ENCODE measurements at places on chromosomes 1 and 21.
A peak's percentile ranks its signal among the peaks of the same experiment; 100 is the strongest.

DNA sequence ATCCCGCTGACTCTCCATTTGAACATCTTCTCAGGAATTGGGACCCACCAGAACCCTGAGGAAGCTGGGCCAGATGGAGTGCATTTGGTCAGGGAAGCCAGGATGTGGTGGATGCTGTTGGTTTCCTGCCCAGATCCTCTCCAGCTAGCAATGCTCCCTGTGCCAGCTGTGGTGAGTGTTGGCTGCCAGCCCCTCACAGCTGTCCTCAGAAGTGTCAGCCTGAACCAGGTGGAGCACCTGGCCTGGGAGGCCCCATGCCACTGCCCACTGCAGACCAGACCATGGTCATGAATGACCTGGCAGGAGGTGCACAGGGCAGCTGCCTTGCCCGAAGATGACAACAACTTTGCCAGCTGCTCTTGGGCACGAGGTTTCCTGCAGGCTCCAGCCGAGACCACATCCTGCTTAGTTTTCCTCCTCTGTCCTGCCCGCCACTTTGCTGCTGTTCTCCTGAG, 54.4 kb downstream of the PRSS38 start:
- DNase-seq: no peak

DNA sequence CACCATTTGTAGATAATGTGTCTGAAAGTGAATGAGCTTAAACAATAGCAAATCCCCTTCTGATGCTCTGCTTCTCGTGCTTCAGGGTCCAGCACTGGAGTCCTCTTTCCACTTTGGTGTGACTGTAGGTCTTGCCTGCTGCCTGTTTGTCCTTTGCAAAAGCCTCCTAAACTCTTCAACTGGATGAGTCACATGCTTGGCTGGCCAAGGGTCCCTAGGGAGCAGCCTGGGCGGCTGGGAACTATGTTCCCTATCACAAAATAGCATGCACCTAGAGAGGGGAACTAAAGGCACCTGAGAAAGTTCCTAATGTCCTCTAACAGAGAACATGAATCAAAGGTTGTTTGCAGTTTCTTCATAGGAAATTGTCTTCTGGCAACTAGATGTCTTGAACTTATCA, 607.2 kb upstream of the PLXNA2 start:
- no peak for DNase-seq

- no peak for DNase-seq
Measured at GRCh38 chr1:158654086-158654485, 32.4 kb downstream of the SPTA1 start.

DNA sequence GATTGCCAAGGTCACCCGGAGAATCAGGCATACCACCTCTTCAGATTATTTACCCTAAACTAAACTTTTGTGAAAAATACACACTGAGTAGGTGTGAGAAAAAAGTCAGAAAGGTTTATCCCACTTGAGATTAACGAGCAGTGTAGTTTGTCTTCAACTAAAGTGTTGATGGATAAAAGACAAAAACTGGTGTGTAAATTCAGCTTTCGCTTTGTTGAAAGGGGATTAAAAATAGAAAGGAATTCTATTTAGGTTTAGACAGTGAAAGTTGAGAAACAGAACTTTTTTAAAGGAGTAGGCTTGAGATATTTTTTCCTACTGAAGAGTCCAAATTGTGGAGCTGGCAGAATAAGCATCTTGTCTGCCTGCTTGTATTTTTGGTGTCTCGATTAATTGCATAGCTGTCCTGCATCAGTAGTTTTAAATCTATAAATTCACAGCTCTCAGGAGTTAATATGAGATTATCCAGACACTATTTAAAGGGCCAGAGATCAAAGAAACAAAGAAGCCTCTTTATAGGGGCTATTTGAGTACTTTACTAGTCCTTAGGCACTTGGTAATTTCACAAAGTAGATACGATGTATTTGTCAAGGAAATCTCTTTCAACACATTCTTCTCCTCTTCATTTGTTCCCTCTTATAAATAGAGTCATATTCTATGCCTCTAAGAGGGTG, 46.7 kb upstream of the RABGAP1L start:
- DNase-seq: no peak

- DNase-seq: no peak
Measured at GRCh38 chr1:67429528-67430357, 459 bp downstream of the SERBP1 start.

DNA sequence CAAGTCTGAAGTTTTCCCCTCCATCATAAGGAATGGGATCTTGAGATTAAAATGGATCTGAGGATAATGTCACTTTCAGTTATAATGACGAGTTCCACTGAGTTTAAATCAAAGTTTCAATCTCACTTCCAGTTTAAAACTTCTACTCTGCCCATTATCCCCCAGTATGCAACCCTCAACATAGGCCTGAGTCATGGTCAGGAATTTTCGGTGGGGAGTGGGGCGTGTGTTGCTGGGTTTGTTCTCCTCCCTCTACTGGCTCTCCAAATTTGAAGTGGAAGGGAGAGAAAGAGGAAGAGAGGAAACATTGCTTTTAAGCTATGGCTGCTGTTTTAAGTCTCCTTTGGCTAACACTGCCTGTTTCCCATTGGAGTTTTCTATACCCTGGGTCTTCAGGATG, 152.9 kb downstream of the TM2D1 start:
- no peak for DNase-seq

- no peak for DNase-seq
Measured at GRCh38 chr1:100556925-100557605, 19.1 kb downstream of the GPR88 start.

DNA sequence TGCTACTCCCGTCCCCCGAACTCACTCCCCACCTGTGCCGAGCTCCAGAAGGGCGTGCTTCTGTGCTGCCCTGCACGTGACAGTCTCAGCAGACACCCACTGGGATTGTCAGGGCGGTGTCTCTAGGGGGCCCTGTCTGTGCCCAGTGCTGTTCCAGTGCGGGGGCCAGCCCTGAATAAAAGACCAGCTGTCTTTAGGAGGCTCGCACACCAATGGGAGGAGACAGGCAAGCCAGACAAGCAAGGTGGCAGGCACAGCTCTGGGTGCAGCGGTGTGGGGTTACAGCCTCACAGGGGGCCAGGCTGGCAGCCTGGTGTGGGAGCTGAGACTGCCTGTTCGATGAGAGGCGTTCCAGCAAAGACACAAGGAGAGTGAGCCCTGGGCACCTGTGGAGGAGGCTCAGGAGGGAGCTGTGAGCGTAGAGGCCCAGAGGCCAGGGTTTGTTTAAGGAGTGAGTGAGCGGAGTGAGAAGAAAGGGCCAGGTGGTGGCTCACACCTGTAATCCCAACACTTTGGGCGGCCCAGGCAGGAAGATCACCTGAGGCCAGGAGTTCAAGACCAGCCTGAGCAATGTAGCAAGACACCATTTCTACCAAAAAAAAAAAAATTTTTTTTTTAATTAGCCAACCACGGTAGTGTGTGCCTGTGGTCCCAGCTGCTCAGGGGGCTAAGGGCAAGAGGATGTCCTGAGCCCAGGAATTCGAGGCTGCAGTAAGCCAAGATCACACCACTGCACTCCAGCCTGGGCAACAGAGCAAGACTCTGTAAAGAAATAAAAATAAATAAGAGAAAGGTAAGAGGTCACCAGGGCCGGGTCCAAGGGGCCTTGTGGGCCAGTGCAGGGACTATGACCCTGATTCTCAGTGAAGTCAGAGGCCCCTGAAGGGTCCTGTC, 48.2 kb upstream of the ARHGEF16 start:
- no peak for DNase-seq

GRCh38 chr21:42651515-42652401, 1.7 kb upstream of the PDE9A start:
- DNase-seq: peak; percentile 67

DNA sequence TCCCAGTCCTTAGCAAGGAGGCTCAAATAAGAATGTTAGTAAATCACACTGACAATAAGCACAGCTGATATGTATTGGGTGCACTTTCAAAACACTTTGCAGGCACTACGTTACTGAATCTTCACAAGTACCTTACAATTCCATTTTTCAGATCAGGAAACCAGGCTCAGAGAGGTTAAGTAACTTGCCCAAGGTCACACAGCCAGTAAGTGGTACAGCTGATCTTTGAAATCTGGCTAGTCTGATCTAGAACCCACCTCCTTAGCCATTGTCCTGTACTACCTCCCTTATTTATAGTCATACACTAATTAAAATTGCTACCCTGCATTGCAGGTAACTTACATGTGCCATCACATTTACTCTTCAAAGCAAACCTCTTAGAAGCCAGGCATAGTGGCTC, 122.1 kb upstream of the KLHDC7A start:
- no peak for DNase-seq

- no peak for DNase-seq
Measured at GRCh38 chr1:28313702-28314546, 14.9 kb upstream of the MED18 start.

DNA sequence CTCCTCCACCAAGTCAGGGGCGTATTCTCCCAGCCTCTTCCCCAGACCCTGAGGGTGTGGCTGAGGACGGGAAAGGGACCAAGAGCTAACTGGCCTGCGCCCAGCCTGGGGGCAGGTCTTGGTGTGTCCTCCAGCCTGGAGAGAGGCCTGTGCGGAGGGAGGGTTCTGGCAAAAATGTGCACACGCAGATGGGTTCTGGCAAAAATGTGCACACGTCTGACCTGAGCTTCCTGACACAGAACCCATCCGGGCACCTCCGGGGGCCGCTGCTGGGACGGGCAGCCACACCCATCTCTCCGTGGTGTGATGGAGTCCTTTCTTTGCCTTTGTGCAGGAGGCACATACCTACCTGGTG, 23.1 kb upstream of the PKP1 start:
- DNase-seq: no peak

DNA sequence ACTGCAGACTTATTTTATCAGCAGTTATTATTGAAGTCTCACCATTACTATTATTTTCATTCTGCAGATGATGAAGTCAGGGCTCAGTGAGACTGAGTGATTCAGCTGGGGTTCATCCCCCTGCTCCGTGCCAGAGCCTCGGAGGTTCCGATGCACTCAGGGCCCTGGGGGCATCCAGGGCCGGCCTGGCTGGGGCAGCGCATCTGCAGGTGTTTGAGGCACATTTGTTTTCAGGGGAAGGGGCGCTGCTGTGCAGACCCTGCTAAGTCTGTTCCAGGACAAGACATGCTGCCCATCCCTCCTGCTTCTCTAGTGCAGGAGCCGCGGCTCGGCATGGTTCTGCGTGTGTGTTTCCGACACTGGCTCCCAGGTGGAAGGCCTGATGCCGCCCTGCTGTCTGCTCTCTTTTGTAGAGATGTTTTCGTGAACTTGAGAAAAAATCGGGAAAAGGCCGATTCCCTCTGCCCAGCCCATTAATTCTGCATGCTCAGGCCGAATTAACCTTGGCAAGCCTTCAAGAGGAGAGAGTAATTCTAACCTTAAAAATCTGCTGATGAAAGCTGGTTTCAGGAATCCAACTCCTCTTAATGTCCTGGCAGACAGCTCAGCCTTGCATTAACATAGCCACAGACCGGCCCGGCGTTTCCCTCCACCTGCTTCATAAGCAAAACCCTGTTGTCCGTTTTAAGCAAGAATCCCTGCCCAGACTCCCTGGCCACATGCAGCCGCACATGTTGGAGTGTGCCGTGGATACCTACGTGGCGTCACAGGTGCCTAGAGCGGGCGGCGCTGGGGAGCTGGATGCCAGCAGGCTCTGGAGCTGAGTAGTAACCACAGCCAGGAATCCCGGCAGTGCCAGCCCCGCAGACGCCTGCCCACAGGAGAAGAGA, 316.0 kb upstream of the VAMP3 start:
- peak; percentile 70 for DNase-seq

GRCh38 chr1:54350360-54350759, 55.8 kb downstream of the SSBP3 start:
- DNase-seq: no peak

DNA sequence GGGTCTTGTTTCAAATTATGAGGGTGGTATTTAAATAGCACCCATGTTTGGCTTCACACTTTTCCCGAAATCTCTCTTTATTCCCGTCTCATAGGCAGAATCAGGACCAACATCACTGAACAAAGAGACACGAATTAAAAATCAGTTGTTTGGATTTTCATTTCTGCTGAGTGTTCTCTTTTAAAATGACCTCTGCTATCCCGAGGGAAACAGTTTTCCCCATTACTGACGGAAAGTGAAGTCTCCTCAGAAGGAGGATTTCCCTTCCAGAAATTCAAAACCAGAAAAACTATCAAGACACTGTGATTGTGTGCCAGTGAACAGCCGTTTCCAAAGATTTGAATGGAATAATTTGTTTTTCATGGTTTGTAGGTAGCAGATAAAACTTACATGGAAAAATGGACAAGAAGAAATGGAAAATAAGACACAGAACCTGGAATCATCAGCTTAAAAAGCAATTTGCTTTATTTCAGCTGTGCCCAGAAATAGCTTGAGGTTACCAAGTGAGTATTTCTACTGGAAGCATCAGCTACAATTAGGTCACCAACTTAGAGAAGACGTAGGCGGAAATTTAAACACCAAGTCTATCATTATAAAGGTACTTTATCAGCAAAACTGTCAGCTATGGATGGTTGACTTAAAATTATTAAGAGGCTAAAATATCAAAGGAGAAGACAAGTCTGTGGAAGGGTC, 68.5 kb downstream of the RUNX1 start:
- no peak for DNase-seq

- no peak for DNase-seq
Measured at GRCh38 chr1:167135281-167135840, 41.5 kb downstream of the STYXL2 start.

- no peak for DNase-seq
Measured at GRCh38 chr1:108142773-108143394, 57.3 kb downstream of the SLC25A24 start.

DNA sequence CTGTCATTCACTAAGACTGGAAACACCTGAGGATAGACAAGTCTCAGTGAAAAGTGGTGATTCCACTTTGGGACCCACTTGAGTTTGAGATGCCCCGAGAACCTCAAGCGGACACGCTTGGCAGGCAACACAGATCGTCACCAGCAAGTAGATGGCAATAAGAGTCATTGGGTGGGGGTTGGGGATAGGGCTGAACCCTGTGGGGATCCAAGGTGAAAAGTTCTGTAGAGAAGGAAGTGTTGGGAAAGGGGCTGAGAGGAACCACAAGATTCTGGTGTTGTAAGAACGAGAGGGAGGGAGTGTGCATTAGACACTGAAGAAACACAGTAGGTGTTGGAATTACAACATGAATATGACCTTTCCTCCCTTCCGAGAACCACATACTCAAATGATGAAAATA, 45.4 kb upstream of the TDRD10 start:
- DNase-seq: no peak

DNA sequence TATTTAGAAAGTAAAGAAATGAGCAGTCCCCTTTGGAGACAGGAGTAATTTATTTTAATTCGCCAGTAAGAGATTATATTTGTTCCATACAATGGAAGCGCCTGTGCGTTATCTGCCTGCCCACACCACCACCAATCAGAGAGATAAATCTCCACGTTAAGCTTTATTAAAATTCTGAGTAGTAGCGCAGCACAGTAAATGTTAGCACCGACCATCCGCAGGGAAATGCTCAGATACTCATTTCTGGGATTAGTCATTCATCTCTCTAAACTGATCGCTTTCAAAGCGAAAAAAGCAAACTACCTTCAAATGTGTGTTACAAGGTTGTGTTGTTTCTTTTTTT, 1.2 kb downstream of the ETS2 start:
- DNase-seq: no peak

- DNase-seq: no peak
Measured at GRCh38 chr1:201226859-201227488, 36.4 kb downstream of the IGFN1 start.

DNA sequence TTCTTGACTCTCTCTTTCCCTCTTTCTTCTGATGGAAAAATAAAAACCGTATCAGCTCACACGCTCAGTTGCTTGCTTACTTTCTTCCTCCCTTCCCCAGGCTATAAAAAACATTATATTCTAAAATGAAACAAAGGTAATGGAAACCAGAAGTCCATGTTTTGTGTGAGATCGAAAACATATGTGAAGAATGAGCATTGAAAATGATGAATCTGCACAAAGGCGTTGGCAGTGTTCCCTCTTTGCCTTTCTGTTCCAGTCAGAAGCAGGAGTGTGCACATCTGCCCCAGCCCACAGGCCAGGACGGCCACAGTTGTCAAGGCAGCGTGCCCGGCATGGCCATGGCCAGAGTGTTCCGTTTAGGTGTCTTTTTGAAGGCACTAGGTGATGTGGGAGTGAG, 185.3 kb upstream of the USP24 start:
- no peak for DNase-seq

All from NCI-H446 (cell line).